CD4-positive, alpha-beta T cell treated with Interferon gamma for 1 hour (primary cell): ENCODE measurements at places on chromosomes 1 and 21.

DNA sequence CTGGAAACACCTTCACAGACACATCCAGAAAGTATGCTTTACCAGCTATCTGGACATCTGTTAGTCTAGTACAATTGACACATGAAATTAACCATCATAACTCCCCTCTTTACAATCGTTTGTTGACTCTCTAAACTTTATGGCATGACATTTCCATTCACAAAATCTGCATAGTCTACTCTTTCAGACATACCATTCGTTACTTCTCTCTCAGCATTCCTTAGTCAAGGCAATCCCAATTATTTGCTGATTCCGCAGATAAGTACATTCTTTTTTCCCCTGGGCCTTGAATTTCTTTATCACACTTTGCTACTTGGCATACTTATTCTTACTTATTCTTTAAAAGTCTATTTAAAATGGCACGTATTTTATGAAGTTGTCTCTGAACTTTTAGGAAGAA lies 15.1 kb upstream of the CRB1 start:
- DNase-seq, result no peak

DNA sequence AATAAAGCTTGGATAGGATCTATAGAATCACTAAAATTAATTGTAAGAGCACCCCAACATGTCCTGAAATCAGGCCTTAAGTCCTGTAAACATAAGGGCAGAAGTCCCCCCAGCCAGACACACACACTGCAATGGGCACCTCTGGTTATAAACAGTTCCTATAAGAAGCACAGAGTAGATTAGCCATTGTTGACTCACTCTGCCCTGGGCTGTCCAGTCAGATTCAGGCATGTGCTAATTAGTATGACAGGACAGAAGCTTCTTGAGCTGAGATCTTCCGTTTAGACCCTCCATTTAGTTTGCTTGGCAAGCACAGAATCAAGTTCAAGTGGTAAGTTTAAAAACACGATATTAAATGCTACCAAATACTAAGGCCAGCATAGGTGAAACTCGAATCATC lies 11.8 kb upstream of the DENND1B start:
- no peak for DNase-seq

DNA sequence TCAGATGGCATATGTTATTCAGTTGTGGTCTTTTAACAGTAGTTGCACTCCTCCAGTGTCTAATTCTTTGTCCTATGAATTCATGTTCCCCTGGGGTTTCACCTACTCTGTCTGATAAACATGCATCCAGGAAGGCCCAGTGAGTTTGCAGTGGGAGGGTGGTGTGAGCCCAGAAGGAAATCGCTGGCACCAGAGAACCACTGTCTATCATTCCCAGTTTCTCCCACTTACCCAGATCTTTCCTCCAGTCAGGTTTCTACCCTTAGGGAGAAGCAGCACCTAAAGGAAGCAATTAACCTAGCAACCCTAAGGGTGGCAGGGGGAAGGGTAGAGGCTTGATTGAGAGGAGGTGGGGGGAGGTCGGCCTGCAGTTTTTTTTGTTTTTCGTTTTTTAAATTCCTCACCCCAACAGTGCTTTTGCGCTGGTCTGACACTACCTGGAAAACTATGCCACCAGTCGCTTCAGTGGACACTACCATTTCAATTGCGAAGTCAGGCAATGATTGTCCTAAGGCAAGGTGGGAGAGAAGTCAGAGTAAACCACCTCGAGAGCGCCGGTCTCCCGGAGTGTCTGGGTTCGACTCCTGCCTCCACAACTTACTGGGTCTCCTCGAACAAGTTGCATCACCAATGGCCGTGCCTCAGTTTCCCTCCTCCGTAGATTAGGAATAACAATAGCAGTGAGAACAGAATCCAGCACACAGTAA lies 766 bp upstream of the SLC44A3 start:
- DNase-seq, result no peak

GRCh38 chr1:28412731-28413130 lies 43.2 kb downstream of the PHACTR4 start:
- DNase-seq, result no peak

DNA sequence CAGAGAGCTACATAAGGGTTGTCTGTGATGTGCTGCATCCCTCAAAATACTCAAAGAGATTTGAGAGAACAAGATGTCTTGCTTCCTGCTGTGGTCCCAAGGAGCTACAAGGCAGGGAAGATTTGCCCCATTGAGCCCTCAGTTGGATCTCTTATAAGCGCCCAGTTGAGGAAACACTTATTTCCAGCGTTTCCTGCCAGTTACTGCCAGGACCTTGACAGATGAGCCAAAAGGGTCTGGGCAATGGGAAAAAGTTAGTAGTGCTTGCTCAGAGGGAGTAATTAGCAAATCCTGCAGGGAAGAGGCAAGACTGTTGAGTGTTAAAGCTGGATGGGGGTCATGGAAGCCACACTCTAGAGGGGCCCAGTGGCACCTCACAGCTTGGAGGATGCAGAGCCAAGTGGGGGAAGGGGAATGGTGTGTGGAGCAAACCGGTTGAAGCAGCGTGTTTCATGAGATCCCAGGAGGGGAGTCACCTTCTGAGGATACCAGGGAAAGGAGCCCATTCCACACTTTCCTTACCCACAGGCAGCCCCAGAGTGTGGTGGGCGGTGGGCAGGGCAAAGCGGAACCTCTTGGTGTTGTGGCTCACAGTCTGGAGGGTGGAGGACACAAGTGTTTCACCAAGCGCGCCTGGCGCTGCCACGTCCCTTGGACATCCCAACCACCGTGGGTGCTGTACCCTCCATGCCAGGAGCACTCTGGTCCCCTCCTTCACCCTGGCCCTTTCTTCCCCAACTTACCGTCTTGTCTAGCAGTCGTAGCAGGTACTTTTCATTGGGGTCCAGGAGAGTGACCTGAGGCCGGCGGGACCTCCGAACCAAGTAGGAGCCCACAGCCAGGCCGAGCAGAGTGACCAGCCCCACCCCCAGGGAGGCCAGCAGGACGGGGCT lies 805 bp downstream of the CYB5R1 start:
- DNase-seq, result no peak

DNA sequence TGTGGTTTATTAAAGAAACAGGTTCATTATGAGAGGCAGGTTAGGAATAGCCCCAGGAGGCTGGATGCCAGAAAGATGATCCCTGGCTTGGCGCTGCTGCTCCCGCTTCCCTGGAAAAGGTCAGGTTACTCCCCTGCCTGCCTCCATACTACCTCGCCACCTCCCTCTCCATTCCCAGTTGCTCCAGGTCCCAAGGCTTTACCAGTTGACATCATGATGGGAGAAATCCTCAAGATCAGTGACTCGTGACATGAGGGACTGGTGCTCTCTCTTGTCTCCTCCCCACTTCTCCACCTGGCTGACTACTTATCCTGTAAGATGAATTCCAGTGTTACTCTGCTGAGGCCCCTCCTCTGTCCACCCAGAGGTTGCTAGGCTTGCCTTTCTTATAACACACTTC lies 19.7 kb downstream of the VASH2 start:
- no peak for DNase-seq

DNA sequence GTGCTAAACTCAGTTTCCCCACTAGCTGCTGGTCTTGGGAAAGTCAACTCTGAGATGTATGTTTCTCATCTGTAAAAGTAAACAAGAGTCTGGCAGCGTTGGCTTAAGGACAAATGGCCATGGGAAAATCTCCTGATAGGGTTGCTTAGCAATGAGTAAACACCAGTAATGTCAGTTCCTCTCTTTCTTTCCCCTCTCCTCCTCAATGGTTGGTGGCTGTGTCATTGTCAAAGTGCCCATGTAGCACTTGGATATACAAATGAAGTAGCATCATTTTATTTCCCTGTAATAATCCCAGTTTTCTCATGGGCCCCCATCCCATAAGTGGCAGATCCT lies 2.2 kb upstream of the FYB2 start:
- DNase-seq, result no peak

DNA sequence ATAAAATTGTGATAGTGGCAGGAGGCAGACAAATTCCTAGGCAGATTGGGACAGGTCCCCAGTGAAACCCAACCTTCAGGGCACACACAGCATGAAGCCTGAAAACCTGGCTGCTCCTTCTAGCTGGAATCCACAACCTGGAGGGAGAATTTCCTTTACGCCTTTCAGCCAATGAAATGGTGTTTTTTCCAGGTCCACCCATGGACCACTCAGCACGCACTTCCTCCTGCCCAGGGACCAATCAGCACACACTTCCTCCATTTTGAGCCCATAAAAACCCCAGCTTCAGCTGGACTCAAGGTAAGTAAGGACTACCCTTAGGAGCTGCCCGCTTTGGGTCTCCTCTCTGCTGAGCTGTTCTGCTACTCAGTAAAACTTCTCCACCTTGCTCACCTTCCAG lies 120.1 kb downstream of the AKT3 start:
- no peak for DNase-seq

- no peak for DNase-seq
These were observed 3.3 kb upstream of the ADAR start for GRCh38 chr1:154611150-154611862.

GRCh38 chr1:204335533-204335932 lies 24.2 kb downstream of the PLEKHA6 start:
- no peak for DNase-seq

DNA sequence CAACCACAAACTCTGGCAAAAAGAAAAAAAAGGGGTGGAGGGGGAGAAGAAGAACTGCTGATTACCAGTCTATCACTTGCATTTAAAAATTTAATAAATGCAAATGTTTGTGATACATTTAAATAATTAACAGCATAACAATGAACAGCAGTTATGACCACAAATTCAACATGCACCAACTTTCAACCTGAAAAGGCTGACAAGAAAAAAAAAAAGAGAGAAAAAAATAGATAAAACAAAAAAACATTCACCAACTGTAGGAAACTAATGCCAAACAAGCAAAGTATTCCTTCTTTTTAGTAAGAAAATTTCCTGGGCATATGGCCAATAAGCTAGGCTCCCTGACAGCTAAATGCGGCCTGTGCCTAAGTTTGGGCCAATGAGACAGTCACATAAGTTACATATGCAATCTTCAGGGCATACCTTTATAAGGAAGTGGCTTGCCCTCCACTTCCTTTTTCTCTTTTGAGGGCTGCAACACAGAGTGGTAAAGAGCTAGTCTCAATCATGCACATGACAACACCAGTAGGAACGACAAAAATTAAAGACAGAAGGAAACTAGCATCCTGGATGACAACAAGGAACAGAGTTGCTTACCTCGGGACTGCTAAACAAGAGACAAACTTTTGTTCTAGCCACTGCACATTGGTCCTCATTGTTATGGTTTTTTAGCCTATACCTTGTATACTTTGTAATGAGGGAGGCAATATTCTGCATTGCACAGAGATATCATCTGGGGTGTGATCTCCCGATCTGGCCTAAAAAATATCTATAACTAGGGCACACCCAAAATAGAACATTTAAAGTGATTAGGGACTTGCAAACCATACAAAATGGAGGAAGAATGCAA lies 24.2 kb upstream of the PHTF1 start:
- DNase-seq, result peak; percentile 48

GRCh38 chr1:82392946-82393345 lies 592.2 kb downstream of the ADGRL2 start:
- DNase-seq, result no peak

- DNase-seq, result no peak
These were observed 161.6 kb downstream of the DISP1 start for GRCh38 chr1:222976453-222976852.

DNA sequence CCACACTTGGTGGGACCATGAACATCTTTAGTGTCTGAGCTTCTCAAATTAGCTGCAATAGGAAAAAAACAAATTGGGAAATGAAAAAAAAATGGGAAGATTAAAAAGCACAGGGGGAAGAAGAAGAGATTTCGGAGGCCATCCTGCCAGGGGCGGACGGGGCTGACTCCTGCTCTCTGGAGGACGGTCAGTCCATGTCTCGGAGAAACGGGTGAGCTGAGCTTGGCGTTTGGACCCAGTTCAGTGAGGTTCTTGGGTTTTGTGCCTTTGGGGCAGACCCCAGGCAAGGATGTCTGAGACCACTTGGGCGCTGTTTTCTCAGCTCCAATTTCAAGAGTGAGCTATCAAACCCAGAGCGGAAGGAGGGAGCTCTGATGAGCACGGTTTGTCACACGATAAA lies 123.9 kb downstream of the PRDM2 start:
- DNase-seq, result no peak

DNA sequence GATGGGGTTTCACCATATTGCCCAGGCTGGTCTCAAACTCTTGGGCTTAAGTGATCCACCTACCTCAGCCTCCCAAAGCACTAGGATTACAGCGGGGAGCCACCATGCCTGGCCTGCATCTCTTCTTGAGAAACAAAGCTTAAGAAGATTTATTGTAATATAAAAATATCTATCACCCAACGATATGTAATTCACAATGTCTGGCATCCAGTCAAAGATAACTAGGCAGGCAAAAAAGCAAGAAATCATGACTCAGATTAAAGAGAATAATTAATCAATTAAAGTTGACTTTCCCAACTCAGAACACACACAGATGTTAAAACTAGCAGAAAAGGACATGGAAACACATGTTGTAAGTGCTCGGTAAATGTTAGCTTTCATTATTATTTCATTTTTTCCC lies 26.5 kb upstream of the POU2F1 start:
- DNase-seq, result no peak

DNA sequence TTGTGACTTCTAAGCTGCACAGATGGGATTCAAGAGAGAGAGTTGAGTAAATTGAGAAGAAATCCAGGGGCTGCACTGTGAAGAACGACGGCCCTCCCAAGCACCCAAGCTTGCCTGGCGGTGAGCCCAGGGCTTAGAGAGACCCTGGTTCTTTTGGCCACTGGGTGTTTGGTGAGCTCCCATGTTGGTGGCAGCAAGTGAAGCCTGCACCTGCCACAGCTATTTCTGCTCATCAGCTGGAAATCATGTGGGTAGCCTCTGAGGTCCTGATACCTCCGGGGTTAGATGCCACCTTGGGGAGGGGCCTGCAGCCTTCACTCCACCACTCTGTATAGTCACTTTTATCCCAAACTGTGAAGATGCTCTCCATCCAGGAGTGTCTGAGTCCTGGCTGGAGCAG lies 6.2 kb upstream of the BTG2 start:
- DNase-seq, result peak; percentile 49

DNA sequence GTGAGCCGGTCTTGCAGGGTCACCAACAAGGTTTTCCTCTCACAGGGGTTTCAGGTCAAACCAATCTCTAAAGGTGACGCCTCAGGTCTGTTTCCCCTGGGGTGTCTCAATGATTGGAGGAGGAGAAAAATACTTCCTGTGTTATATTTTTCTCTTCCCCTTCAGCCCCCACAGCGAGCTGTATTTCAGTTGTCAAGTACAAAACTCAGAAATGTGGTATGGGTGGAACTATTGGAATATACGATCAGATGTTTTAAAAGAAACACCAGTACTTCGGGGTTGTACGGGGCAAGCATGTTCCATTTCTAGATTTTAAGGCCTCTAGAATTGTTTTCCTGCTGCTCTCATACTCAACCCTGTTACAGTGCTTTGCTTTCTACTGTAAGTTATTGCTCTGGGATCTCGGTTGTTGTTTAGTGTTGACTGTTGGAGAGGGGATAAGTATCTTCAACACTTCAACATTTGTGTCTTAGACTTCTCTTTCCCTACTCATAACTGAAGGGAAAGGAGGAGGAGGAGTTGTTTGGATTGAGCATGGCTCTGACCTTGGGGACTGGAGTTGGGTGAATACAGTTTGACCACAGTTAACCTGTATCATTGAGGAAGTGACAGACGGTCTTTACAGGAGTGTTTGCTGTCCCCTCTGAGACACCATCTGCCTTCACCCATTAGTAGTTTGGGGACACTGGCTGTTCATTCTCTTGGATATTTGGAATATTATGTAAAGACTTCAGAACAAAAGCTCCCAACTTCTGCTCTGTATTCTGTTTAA lies 2.0 kb downstream of the MAPKAPK2 start:
- peak; percentile 42 for DNase-seq
